ENCODE measurements at places on chromosomes 3 and 15. TPM values are rescaled to one million over a fixed set of nuclear protein-coding genes. Genes with fewer than 3 reads are reported as not detected.

DNA sequence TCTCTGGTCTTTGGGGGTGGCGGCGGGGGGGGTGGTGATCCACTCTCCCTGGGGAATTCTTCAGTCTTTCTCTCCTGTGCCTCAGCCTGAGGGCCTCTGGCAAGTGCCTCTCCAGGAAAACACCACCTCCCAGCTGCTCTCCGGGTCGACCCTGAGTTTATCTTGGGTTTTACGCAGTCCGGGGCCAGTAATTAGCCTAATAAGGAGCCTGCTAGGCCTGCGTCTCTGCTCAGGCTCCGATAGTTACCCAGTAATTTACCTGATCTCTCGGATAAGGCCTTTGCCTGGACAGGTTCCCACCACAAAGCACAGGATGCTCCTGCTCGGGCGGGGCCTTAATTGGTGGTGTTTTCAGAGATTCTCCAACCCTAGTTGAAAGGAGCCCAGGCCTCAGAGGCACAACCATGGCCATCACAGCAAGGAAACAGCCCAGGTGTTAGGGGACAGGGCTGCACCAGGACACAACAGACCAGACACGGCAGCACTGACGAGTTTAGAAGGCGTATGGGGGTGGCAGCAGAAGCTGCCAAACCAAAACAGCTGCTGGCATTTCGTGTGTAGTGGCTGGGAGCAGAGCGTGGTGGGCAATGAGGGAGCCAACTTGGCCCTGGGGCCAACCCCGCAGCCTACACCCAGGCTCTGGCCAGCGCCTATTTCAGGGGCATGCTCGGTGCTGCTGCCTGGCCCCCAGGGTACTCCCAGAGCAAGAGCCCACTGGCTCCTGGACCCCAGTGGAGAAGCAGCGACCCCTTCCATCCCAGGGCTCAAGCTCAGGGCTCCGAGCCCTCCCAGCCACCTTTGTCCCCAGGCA, 71.4 kb downstream of the KLF13 start:
- no peak for DNase-seq

GRCh38 chr15:98855815-98856531, 151.6 kb downstream of the PGPEP1L start:
- DNase-seq: no peak

DNA sequence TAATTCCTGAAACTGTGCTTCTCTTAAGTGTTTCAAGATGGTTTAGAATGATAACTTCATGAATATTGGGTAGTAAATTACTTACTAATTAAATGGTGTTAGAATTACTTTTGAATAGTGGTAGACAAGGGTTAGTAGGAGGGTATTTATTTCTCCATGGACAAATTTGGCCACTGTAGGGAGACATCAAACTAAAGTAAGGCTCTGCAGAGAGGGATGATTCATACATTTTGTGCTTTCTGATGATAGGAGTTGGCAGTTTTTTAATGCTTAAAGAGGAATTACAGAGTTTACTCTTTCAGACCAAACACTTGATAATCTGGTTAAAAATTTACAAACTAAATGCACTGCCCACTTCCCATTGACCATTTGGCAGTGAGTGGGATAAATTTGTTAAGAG, 127.6 kb downstream of the NAALADL2 start:
- no peak for DNase-seq

DNA sequence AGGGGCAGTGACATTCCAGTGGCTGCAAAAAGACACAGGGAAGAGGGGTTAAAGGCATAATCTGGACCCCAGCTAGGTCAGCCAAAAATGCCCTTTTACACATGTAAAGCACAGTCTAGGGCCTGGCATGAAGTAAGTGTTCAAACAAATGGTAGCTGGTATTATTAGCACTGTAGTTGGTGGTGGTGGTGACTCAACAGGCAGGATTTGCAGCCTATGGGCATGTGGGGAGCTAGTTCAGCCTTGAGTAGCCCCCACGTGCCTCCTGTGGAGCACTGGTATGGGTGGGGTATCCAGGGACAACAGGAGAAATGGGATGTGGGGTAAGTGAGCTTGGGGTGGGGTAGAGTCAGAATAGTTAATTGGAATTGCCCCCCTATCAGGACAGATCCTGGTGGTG, 27.6 kb downstream of the DNASE1L3 start:
- no peak for DNase-seq

DNA sequence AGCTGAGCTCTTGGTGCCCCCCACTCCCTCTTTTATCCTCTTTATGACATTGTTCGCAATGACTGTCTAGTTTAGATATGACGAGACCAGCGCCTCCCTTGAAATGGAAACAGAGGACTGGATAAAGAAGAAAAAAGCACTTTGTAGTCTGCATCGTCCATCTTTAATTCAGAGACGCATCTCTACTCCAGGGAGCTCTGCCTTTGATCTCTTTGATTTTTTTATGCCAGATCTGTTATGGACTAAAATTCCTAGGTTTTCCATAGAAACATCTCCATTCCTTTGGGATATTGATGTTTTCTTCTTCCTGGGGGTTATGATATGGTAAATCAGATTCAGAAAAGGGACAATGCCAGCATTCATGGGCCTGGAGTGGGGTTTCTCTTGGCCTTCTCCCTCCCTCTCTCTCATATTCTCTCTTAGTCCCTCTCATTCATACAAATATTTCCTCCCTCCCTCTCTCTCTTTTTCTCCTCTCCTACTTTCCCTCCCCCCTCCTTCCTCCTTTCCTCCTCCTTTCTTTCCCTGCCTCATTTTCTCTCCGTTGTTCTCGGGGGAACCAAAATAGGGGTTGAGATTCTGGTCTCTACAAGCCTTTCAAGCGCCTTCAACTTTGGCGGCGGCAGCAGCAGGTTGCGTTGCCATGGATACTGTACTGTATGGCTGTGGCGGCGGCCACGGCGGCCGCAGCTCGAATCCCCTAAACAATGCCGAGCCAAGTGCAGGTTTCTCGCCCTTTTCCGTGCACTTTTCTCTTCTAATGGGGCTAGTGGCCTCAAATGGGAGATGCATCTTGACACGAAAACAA, 45.5 kb downstream of the ZIC4 start:
- no peak for DNase-seq

DNA sequence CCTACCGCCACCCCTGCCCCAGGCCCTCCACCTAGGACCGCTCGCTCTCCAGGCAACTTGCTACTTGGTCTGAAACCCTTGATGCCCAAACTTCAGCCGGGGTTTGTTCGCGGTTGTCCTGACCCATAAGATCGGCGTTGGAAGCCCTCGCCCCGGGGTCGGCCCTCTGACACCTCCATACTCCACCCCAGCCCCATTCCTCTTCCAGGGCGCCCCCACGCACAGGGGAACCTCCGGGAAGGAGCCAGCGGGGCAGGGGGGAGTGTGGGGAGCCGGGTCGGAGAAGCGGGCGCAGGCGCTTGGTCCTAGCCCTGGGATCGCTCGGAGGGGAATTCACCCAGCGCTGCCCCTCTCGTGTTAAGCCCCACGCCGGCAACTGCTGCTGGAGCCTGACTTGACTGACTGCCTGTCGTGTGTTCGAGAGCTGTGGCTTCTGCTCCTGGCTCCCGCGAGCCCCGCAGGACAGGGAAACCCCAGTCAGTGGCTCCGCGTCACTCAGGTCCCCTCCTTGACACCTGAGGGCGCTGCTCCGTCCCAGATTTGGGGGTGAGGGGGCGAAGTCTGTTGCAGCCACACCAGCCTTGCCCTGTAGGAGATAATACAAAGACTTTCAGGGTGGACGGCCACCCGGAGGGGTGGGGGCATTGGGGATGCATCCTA, 675 bp downstream of the RYR3 start:
- no peak for DNase-seq

- DNase-seq: no peak
Measured at GRCh38 chr15:67116742-67117141, 51.3 kb downstream of the SMAD3 start.

GRCh38 chr15:64791401-64791800, 16.0 kb upstream of the RBPMS2 start:
- no peak for DNase-seq

- no peak for DNase-seq
Measured at GRCh38 chr3:172056416-172056815, 17.0 kb downstream of the FNDC3B start.

DNA sequence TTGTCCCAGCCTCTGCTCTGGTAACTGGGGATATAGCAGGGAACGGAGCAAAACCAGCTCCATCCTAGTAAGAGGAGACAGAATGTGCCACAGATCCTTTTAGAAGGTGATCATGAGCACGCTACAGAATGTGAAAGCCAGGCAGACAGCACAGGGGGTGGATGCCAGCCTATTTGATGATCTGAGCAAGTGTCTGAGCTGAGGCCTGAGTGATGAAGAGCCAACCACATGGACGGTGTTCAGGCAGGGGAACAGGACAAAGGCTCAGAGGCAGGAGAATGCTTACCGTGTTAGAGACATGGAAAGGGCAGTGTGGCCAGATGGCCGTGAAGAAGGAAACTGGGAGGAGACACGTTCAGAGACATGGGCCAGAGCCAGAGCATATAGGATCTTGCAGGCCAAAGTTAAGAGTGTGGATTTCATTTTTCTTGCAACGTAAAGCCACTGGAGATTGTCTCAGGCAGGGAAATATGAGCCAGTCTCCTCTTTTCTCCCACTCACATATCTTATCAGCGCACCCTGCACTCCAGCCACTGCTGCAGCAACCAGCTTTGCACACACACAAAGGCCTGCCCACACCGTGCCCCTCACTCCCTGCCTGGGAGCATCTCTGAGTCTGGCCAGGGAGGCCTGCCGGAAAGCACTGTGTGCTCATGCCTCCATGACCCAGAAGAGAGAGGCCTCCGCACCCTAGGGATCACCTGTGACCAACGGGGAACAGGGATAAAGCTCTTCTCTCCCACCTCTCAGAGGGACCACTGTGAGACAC, 20.1 kb downstream of the RAB43 start:
- no peak for DNase-seq

- no peak for DNase-seq
Measured at GRCh38 chr3:42194943-42195510, 71.0 kb downstream of the CCK start.

- no peak for DNase-seq
Measured at GRCh38 chr3:195692781-195693427, 27.9 kb upstream of the MUC20 start.

- DNase-seq: no peak
Measured at GRCh38 chr3:126999383-126999782, 16.5 kb downstream of the PLXNA1 start.

- no peak for DNase-seq
Measured at GRCh38 chr15:40285554-40286011, 2.7 kb upstream of the ANKRD63 start.

MYZAP gene
- total RNA-seq: 7.4 TPM

DUOXA2 gene
- total RNA-seq: not detected

PIERCE2 gene
- 1.1 TPM for total RNA-seq

FBN1 gene
- 70.3 TPM for total RNA-seq

GABRR3 gene
- total RNA-seq: not detected

SLC9C1 gene
- total RNA-seq: under 0.01 TPM

EHHADH gene
- total RNA-seq: 3.2 TPM

TICRR gene
- total RNA-seq: 9.2 TPM

P3H2 gene
- 1.3 TPM for total RNA-seq
